ENCODE measurements at places on chromosomes 7 and 10. TPM values are rescaled to one million over a fixed set of nuclear protein-coding genes. Genes with fewer than 3 reads are reported as not detected.

Gene CYP2C9
- total RNA-seq = not detected

Gene HOXA13
- total RNA-seq = not detected

GRCh38 chr10:100688201-100688600 lies 57.2 kb upstream of the PAX2 start:
- DNase-seq = no peak

- no peak for DNase-seq
Measured at GRCh38 chr10:89164080-89164479, 43.0 kb downstream of the CH25H start.

- no peak for DNase-seq
Measured at GRCh38 chr7:51021906-51022570, 239.3 kb upstream of the GRB10 start.

- no peak for DNase-seq
Measured at GRCh38 chr7:63077841-63078240, 920.8 kb upstream of the ZNF722 start.

GRCh38 chr7:107697321-107698049 lies 36.9 kb downstream of the SLC26A4 start:
- DNase-seq = no peak

- DNase-seq = no peak
Measured at GRCh38 chr10:122632031-122632430, 67.6 kb downstream of the C10orf120 start.

DNA sequence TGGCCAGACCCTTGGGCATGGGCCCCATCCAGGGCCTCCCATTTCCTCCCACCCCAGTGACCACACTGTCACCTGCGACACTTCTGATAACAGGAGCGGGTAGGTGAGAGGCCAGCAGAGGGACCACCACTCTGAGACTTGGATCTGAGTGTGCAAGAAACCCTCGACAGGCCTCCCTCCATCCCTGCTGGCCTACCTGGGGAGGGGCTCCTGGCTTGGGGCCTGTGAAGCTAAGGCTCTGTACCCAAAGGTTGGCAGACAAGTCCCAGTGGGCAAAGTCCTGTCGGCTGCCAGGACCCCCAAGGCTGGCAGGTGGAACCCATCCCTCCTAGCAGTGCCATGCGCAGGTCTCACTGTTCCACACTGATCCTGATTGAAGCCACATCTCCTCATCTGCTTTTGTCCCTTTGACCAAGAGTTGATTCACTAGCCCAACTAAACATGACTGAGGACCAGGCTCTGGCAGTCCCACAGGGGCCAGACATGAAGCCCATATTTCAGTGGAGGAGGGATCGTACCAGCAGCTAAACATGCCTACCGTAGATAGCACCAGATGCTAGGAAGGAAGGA lies 1.2 kb upstream of the PGAM2 start:
- no peak for DNase-seq

Measured in activated CD4-positive, alpha-beta memory T cell treated with anti-CD3 and anti-CD28 coated beads, Interleukin-2, amount 10 ng/mL, durations not matched to agents 7 days and 5 days (primary cell).